ENCODE measurements at places on chromosomes 12 and 14. TPM values are rescaled to one million over a fixed set of nuclear protein-coding genes. Genes with fewer than 3 reads are reported as not detected.

DNA sequence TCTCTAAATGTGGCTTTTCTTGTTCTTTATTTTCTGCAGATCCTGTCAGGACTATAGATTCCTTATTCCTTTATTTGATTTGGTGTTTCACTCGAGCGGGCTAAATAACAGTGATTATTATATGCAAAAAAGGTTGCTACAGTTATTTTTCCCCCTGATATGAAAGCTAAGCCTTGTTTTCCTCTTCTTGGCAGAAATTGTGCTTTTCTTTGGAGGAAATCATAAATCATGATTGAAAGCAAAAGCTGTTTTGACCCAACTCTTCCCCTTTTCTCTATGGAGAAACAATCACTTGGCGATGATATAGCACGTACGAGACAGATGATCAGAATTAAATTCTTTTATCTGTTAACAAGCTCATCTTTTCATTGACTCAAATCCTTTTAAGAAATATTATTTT lies 31.4 kb downstream of the PPFIBP1 start:
- no peak for DNase-seq

DNA sequence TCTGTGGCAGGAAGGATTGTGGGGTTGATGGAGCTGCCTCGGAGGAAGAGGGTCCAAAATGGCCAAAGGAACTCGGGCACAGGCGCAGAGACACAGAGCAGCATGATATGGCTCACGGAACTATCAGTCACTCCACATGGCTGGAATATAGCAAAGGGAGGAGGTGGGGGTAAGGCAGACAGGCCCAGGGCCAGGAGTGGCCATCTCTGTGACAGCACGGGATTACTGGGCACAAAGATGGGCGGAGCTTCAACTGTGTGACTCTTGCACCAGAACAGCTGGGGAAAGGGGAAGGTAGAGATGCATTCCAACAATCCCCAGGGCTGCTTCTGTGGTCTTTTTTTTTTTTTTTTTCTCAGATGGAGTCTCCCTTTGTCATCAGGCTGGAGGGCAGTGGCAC lies 24.8 kb upstream of the EML1 start:
- no peak for DNase-seq

GRCh38 chr12:92654929-92655328 lies 47.9 kb upstream of the PLEKHG7 start:
- DNase-seq: peak; percentile 32

DNA sequence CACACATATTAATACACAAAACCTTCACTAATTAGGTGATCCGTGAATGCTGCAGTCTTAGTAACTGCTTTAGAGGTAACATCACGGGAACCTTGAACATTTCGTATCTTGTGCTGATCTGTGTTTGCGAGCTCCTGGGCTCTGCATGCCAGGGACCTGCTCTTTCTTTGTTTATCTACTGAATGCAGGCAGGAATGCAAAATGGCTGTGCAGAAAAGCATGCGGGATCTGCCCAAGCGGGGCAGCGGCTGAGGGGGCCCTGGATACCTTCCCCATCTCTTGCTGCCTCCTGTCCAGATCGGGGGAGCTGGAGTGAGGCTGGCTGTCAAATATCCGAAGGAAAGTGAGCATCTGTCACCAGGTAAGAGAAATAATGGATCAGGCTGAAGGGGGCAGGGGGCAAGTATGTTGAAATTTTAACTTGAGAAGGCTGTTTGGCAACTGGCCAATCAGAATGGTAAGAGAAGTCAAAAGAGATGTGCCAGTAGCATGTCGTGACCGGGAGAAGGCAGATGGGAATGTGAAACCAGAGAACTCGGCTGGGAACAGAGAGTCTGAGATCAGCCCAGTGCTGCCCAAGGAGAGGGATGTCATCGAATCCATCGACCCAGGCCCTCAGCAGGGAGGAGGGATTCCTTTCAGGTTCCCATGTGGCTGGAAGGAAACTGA lies 191.4 kb downstream of the TTC7B start:
- no peak for DNase-seq

The SLC25A21 gene
- total RNA-seq: 0.73 TPM

The FGF6 gene
- total RNA-seq: not detected
